Stimulated activated CD8-positive, alpha-beta memory T cell treated with anti-CD3 and anti-CD28 coated beads, Interleukin-4, amount 100 ng/mL, for 24 hours (primary cell): ENCODE measurements at places on chromosomes 13 and 19.

DNA sequence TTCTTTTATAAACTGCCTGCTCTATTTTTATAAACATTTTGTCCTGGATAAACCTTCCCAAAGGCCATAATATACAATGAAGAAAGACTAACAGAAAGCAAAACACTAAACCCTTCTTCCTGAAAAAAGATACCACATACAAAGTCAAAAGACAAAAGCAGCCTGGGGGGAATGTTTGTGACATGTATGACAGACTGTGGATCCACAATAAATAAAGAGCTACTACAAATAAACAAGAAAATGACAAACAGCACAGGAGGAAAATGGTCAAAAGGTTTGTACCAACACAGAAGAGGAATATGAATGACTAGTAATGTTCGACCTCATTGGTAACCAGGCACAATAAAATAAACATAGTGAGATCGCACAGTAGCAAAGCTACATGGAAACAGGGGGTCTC, 19.8 kb downstream of the AP2S1 start:
- no peak for DNase-seq

GRCh38 chr19:7435586-7435985, 53.2 kb downstream of the PEX11G start:
- DNase-seq: no peak

DNA sequence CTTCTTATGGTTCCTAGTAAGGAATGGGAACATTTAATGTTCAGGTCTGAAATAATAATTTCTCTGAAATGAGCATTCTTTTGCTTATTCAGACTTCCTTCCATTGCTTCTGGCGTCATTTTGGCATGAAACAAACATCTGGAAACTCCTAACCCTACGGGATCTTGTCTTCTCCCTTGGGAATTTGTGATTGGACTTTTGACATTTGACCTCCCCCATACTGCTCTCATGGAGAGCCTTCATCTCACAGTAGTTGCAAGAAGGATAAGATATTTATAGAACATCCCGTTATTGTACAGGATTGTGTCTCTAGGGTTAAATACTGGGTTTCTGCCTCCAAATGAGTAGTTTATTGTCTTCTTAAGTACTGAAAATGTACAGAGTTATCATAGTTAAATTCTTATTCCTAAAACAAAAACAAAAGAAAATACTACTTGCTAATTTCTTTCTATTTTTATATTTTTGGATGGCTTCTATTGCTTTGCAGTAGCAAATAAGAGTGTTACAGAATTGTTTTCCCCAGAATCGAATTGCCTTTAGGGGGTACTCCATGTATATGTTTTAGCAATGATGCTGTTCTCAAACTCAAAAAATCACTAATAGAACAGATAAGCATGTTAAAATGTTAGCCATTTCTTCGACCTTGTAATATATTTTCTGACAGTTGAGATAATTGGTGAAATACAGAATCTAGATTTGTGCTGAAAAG, 366.8 kb downstream of the DLEU7 start:
- DNase-seq: no peak

- DNase-seq: no peak
These were observed 543.2 kb downstream of the SLITRK6 start for GRCh38 chr13:85255978-85256377.

GRCh38 chr13:79393564-79394249, 12.3 kb downstream of the RBM26 start:
- no peak for DNase-seq

GRCh38 chr13:33051632-33052031, 35.4 kb downstream of the KL start:
- no peak for DNase-seq

- no peak for DNase-seq
These were observed 39.5 kb upstream of the CNMD start for GRCh38 chr13:52779103-52779502.

GRCh38 chr13:99353836-99354235, 46.6 kb upstream of the GPR183 start:
- DNase-seq: no peak

DNA sequence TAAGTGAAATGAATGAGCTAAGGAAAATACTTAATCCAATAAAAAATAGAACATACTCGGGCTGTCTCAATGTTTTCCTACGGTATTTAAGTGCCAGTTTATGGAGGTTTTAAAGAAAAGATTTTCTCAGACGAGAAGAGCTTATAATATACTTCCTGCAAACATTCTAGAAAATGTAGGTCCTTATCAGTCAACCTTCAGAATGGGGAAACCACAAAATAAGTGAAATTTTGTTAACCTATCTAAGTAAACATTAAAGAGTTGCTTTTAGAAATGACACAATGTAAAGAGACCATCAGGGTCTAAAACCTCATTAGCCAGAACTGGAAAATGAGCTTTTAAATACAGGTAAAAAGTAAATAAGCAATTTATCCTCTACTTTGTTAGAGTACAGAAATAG, 12.1 kb downstream of the MIR17HG start:
- DNase-seq: no peak

DNA sequence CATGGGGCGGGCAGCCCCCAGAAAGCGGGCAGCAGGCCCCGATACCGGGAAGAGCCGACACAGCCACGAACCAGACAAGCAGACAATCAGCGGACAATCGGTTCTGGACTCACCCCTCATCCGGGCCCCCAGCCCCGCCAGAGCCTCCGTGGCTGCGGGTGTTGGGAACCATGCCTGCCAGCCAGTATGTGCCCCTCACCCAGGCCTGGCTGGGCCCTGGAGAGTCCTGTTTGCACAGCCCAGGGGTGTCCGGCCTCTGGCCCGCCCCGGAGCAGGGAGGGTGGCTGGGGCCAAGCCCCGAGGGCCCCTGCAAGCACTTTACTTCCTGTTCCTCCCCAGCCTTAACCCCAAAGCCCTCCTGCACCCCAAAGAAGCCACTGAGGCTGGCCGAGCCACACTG, 7.8 kb downstream of the PODNL1 start:
- no peak for DNase-seq

DNA sequence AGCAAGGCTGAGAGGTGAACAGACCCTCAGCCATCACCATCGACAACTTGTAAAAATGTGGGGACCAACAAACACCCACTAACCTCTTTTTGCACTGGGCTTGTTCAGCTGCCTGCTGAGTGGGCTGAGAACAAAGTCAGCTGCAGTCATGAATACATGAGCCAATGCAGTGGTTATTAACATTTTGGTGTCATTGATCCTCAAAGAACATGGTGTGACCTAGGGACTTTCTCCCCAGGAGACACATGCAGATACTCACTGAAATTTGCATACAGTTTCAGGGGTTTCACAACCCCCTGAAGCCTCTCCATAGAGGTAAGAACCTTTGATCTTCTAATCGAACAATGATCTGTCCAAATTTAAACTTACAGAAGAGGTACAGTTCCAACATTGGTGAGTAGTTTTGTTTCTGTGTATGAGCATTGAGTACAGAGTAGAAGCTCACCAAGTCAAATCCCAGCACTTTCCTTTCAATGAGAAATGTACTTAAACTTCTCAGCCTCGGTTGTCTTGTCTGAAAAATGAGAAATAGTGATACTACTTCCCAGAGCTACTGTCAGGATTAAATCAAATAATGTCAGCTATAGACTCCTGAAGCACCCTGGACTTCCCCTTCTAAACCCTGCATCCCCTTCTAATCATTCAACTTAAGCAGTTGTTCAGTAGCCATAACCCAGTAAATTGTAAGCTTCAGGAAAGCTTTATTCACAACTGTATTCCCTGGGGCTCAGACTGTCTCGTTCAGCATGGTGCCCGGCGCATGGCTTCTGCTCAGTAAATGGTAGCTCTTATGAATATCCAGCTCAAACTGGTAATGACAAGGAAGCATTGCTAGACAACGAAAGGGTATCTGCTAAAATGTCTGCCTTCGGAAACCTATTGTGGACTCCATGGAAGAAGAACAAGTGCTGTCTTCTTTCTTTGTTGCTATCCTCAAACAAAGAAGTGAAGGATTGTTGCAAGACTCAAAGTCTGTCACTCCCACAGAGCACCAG, 148.7 kb downstream of the FOXO1 start:
- DNase-seq: no peak

DNA sequence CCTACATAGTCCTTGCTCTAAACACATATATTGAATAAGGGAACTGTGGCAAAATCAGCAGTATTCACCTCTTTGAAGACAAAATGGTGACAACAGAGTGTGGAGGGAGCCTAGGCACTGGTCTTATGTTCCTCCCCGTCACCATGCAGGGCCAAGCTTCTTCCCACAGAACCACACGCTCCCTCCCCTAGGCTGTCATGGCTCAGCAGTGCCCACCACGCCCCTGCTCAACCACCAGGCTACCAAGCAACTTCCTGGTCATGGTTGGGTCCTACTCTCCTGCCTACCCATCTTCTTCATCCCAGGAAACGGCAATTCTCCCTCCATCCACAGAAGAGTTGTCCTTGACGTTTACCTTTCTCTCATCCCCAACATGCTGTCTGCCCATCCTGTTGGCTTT, 126.1 kb downstream of the CRYL1 start:
- DNase-seq: no peak

GRCh38 chr13:33006638-33007037, 9.6 kb upstream of the KL start:
- no peak for DNase-seq
